ENCODE measurements at places on chromosomes 1 and 21.

GRCh38 chr1:162200096-162200847 is 130.8 kb downstream of the NOS1AP start:
- no peak for DNase-seq

DNA sequence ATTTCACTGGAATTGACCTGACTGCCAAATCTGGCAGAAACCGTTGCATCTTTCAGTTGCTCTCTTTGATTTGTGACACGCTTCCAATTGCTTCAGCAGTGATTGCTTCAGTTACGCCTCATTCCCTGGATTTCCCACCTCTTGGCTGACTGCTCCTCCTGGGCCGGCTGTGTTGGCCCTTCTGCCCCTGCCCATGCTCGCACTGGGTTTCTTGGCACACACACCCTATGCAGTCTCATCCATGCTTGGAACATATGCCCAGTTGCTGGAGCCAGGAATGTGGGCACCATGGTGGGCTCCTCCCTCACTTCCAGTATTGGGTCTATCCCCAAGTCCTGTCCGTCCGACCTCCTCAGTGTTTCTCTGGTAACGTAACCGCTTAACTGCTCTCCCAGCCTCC is 2.2 kb upstream of the ZBTB21 start:
- DNase-seq = no peak

DNA sequence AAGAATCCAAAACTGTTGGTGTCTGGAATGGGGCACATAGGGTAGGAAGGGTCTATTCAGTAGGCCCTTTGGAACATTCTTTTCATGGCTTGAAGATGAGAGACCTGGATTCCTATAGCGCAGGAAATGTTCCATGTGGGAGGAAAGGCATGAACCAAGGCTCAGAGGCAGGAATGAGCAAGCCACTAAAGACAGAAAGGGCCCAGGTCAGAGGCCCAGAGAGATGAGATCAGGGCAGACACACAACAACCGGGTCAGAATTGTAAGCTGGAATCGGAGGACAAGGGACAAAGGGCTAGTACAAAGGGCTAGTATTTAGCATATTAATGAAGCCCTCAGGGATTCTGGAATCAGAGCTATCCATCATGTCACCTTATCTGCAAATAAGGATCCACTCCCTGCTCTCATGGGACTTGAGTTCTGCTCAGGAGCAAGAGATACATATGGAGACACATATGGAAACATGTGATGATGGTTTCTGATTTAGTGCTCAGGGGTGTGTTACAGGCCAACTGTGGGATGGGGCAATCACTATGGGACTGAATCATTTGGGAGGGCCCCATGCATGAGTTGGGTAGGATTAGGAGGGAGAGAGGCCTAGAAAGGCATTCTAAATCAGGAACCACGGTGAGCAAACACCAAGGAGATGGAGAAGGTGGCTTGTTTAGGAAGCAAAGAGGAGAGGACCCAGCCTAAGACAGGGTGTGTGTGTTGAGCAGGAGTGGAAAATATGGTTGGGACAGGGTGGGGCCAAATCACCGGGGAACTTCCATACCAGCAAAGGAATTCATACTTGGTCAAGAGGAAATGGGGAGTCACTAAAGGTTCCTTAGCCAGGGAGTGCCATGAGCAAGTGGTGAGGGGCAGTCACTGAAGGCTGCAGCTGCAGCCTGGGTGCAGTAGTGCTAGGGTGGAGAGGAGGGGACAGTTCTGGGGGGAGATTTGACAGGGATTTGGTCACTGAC is 8.6 kb downstream of the NECTIN4 start:
- no peak for DNase-seq

- no peak for DNase-seq
Measured at GRCh38 chr21:16086936-16087335, 357.2 kb downstream of the USP25 start.

- no peak for DNase-seq
Measured at GRCh38 chr21:42466700-42467099, 29.3 kb downstream of the RSPH1 start.

GRCh38 chr21:15444118-15444960 is 285.4 kb upstream of the USP25 start:
- no peak for DNase-seq

DNA sequence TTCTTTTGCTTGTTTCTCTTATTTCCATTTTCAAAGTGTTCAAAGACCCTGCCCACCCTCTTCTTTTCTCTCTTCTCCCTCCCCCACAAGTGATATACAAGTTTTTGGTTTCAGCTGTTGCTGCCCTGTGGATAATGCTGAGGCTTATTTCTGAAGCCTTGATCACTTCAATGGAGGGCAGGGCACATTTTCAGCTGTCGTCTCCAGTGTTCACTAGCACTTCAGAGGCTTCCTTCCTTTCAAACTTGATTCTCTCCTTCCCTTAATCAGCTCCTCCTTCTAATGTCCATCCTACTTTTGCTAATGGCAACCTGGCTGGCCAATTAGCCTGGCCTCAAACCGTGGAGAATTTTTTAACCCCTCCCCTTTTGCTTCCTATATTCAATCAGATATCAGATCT is 435.7 kb upstream of the RUNX1 start:
- no peak for DNase-seq

GRCh38 chr1:19922015-19922688 is 1.3 kb downstream of the PLA2G2E start:
- no peak for DNase-seq

DNA sequence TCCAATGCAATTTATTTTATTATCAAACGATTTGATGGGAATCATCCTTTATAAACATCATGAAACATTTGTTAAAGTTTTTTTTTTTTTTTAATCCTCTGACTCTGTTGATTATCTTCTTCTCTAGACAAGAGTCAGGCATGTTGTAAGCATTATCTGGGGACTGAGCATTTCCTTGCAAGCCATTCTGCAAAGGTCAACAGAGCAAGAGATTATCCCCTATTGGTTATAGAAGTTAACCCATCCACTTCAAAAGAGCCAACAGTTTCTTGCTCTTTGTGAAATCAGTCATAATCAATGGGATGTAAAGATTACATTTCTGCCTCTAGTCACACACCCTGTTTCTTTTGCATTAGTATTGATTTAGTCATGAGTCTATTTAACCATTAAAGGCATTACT is 368.8 kb upstream of the ADGRL4 start:
- no peak for DNase-seq

GRCh38 chr1:198633675-198634121 is 5.1 kb upstream of the PTPRC start:
- DNase-seq = no peak

DNA sequence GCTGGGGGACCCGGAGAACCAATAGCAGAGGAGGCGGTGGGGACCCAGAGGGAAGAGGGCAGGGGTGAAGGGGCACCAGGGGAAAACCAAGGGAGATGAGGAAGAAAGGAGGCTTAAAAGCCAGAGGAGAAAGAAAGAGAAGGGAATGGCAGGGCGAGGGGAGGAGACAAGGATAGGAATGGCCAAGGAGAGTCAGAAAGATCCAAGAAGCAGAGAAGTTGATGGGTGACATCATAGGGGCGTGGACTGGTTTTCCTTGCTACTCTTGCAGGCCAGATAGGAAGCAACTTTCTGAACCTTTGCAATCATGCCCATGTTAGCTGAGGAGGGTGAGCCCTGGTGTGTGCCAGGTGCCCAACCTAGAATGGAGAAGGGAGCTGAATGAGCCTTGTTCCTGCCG is 5.4 kb downstream of the NPR1 start:
- DNase-seq = no peak

GRCh38 chr1:4224684-4225467 is 324.8 kb upstream of the C1orf174 start:
- no peak for DNase-seq

- no peak for DNase-seq
Measured at GRCh38 chr21:45869121-45870007, 112.2 kb upstream of the COL6A1 start.

GRCh38 chr21:31538816-31539215 is 120.7 kb upstream of the SOD1 start:
- DNase-seq = no peak

- DNase-seq = no peak
Measured at GRCh38 chr1:35539073-35539823, 18.0 kb downstream of the KIAA0319L start.

DNA sequence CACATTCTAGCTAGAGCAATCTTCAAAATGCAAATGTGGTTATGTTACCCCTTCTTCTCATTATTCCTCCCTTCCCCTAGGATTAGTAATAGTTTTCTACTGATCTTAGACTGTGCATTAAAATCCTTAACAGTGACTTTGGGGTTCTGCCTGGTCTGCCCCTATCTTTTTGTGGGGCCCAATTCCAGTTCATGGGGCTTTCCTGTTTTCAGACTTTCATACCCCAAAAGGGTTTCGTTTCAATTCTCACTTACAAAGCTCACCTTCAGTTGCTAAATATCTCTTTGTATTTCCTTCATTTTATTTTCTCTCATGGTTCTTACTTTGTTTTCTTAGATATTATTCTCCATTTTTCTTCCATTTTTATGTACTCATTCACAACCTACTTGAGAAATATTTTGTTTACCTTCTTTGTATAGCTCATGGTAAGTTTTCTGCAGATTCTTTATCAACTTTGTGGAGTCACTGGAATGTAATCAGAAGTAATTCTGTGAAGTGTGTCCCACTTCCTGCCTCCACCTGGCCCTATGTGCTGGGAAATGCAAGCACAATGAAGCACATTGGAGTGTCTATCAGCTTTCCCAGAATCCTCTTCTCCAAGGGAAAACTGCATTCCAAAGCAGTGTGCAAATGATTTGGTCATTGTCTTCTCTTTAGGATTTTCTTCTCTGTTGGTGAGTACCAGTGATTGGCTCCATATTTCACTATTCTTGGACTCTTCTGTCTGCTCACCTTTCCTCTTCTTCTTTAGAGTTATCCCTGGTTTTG is 350.2 kb downstream of the ZNF326 start:
- no peak for DNase-seq

DNA sequence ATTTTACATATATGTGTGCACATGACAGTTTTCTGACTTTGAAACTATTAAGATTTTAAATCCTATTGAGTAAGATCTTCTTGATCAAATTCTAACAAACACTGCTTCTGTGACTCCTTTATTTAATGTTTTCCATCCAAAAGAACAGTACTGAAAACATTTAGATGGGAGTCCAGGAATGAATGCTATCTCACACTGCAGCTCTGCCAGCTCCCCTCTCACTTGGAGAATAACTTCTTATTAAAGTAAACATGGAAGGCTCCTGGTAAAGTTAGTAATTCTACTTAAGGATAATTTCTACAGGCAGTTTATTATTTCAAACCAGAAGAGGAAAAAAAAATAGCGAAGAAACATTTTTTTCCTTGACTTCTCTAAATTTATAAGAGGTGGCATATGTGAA is 349.1 kb downstream of the DPYD start:
- no peak for DNase-seq

DNA sequence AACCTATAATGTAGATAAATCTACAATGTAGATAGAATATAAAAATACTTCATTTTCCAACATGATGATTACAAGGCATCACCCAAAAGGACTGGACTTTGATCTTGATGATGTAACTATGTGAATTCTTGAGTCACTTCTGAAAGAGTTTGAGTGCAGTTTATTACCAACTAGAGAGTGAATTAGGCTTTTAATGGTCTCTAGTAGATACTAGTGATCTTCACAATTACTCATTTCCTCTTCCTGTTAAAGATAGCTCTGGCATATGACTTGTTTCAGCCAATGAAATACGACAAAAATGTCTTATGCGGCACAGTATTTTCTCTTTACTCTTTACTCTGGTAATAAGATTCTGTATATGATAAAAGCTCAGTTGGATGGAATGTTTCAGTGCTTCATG is 1588.1 kb upstream of the B3GALT2 start:
- no peak for DNase-seq

DNA sequence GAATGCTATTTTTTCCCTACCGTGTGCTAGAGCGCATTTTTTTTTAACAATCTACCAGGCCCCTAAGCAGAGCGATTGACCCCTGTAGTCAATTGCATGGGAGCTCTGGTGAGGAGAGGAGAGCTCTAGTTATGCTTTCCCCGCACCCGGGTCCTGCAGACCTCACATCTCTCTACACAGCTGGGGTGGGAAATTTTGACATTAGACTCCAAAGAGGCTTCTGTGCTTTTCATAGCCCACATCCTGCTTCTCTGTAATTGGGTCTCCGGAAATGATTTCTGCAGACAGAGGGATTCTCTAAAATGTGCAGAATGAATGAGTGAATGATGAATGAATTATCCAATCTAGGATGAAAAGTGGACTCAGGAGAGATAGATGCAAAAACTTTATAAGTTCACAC is 41.5 kb upstream of the DUSP10 start:
- no peak for DNase-seq

DNA sequence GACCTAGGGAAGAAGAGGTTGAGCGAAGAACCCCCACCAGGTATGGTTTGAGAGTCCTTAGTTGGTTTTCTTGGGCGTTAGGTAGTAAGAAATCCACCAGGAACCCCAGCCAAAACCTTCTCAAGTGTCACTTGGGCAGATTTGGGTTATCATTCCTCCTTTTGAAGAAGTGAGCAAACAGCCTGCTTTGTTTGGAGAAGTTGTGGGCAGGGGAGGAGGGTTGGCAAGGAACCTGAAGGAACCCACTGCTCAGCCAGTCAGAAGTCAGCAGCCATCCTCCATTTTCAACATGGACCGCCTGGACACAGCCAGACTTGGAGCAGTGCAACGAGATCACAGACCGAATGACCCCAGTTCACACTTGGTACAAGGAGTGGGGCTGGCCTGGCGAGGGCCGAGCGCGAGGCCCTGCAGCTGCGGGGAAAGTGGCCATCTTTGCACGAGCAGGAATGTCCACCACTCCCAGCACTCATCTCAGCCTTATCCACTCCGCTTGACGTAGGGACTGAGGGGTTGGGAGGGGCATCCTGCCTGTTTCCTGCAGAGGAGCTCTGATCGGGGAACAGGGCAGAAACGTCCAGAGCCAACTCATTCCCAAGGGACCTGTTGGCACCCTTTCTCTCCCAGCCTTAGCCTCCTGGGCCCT is 7.2 kb downstream of the ADPRS start:
- DNase-seq = no peak

GRCh38 chr1:184903111-184903692 is 71.1 kb downstream of the NIBAN1 start:
- DNase-seq = no peak

- no peak for DNase-seq
Measured at GRCh38 chr1:97632075-97632474, 288.8 kb downstream of the DPYD start.

- no peak for DNase-seq
Measured at GRCh38 chr1:168733241-168733640, 4.2 kb upstream of the DPT start.

GRCh38 chr1:111085676-111086075 is 54.2 kb downstream of the DRAM2 start:
- DNase-seq = no peak

GRCh38 chr1:203555076-203555475 is 61.1 kb downstream of the OPTC start:
- no peak for DNase-seq

- no peak for DNase-seq
Measured at GRCh38 chr1:92203105-92203504, 14.6 kb upstream of the C1orf146 start.

GRCh38 chr1:11013160-11013531 is 692 bp downstream of the TARDBP start:
- DNase-seq = no peak

DNA sequence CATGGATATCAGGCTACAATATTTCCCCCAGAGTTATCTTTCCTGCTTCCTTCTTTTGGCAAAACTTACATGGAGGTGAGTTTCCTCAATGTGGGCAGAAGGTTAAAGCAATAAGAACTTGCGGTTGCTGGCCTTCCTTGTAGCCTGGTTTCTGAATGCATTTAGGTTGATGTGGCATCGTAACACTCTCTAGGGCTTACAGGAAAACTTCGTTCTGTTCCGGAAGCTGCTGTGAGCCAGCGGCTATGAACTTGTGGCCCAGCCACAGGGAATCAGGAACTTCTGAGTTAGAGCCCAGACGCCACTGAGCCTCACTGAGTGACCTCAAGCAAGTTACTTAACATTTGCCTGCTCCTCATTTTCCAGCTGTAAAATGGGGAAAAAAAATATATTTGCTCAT is 623.4 kb upstream of the ADAMTS5 start:
- no peak for DNase-seq
